Memory B cell (primary cell): ENCODE measurements at places on chromosomes 7 and 10.
A peak's percentile ranks its signal among the peaks of the same experiment; 100 is the strongest.

DNA sequence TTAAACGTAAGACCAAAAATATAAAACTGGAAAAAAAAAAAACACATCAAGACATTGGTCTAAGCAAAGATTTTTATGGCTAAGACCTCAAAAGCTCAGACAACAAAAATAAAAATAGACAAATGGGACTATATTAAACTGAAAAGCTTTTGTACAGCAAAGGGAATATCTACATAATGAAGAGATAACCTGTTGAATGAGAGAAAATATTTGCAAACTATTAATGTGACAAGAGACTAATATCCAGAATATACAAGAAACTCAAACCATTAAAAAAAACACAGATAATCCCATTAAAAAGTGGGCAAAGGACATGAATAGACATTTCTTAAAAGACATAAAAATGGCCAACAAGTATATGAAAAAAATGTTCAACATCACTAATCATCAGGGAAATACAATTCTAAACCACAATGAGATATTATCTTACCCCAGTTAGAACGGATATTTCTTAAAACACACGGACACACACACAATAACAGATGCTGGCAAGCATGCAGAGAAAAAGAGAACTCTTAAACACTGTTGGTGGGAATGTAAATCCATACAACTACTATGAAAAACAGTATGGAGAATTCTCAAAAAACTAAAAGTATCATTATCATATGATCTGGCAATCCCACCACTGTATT, 28.8 kb downstream of the CNOT4 start:
- no peak for DNase-seq

DNA sequence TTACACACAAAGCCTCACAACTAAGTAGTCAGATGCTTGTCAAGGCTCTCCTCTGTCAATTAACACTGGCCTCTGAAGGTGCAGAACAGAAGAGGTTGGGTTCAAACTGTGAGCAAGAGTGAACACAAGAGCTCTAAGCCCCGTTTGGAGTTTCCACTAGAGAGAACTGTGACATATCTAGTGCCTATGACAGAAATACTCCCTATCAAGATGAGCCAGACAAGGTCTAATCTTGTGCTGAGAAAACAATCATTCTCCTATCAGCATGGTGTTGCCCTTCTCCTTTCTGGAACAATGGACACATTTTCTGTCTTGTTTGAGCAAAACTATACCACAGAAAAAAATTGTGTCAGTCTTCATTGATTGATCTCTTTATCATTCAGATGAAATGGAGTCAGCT, 62.4 kb upstream of the CCDC71L start:
- DNase-seq = no peak

GRCh38 chr10:124002391-124003069, 90.9 kb downstream of the CHST15 start:
- no peak for DNase-seq

GRCh38 chr7:9945131-9945530, 1028.5 kb upstream of the PHF14 start:
- no peak for DNase-seq

DNA sequence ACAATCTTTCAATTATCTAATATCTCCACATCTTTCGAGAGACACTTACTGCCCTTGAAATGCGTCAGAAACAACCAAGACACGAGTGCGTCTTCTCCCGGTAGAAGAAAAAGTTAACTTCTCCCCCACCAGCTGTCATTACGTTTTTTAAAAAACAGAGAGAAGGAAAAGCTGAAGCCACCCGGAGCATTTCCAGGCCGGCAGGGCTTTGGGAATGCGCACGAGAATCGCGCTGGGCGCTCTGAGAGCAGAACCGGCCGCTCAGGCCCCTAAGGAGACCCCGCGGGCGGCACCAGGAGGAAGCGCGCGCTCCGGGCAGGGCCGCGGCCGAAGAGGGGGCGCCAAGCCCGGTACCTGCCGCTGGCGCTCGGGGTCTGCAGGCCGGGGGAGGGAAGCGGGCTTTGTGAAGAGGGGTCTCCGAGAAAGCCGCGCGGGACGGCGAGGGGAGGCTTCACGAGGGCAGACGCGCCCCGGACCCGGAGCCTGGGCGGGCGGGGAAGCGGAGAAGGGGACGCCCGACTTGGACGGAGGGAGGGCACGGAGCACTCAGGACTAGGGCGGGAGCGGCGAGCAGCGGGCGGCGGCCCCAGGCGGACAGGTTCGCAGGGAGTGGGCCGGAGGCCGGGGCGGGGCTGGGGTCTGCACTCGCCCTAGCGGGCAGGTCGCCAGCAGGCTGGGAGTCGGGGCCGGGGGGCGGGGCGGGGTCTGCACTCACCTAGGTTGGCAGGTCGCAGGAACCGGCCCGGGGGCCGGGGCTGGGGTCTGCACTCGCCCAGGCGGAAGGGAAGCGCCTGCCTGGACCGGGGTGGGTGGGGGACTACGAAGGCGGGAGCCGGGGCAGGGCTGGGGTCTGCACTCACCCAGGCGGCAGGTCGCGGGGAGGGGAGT, 932 bp downstream of the ESYT2 start:
- DNase-seq = peak; percentile 22

DNA sequence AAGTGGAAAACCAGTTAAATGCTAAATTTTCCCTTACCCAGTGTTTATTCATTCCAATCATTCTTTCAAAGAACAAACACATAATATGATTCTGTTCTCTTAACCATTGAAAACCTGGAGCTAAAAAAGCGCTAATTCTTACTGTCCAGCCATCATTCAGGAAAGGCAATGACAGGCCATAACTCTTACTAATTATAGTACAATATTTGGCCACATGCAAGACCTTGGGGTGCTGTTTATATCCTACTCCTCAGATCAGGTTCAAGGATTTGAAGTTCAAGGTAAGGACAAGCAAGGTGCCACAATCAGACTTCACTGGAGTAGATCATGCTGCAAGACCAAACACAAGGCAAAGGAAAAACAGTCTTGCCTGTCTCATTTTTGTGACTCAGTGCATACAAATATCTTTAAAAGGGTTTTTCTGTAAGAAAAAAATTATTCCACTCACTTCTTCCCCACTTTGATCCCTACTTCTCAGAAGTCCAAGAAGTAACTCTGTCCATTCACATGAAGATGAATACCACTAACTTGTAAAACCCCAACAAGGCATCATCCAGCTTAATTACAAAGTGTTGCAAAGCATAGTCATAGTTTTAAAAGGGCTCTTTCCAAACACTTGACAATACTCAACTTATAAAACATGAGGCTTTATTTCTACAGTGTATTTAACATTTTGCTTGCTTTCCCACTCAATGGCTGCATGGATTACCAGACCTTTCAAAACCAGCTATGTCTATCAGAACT, 153.0 kb downstream of the DOCK4 start:
- no peak for DNase-seq

DNA sequence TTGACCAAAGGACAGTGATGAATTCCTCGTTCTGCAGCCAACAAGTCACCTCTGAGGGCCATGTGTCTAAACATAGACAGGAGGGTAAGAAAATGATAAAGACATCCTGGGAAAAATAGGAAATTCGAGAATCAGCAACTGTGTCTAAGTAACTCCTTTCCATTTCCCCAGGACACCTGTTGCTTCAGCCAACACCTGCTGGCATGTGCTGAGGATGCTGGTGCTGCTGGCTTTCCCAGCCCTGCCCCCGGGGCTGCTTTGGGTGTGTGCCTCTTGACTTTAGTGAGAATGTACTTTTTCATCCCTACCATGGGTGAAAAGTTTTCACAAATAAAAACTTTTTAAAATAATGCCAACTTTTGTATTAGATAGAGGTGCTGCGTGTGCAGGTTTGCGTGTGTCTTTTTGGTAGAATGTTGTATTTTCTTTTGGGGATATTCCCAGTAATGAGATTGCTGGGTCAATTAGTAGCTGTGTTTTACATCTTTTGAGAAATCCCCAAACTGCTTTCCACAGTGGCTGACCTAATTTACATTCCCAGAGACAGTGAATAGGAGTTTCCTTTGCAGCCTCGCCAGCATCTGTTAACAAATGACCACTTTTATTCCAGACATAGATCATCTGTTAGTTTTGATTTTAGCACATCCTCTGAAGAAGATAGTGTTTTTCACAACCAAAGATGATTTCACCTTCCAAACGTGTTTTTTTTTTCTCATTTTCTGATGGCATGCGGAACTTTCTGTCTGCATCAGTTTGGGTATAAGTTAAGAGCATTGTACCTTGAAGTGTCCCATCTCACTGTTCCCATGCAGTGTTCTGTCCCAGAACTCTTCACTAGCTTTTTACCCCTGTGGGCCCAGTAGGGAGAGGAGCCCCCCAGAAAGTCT, 104.2 kb upstream of the ACBD5 start:
- no peak for DNase-seq

DNA sequence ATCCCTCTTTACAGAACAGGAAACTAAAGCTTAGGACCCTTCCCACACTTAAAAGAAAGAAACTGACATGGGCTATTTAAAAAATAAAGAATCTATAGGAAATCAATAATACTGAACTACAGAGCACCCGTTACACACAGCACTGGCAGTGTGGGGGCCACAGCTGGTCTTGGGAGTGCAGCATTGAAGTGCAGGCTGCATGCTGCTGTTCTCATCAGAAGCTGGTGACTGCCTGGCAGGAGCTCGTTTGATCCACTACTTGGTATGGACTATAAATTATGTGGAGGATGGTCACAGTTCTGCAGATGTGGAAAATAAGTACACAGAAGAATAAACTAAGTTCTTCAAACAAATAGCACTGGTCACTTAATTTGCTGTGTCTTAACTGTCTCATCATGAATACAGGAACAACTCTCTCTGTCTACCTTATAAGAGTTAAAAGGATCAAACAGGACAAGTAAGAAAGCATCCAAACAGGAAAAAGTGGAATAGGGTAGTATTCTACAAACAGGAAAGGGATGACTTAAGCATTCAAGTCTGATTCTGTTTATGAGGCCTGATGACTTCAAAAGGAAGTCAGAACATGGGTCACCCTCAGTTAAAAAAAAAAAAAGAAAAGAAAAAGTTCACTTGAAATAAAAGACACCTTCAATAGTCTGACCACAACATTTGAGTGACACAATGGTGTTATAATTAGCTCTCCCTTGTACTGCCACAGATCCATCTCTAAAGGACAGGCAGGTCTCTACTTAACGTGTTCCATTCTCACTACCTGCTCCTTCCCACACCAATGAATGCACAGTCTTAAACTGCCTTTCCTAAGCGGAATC, 21.0 kb downstream of the DOCK4 start:
- no peak for DNase-seq

GRCh38 chr7:123351516-123352505, 152.0 kb upstream of the SLC13A1 start:
- DNase-seq = no peak

- DNase-seq = peak; percentile 52
These were observed 2.8 kb upstream of the LZTS2 start for GRCh38 chr10:100996678-100997359.

- DNase-seq = no peak
These were observed 133.4 kb downstream of the FZD1 start for GRCh38 chr7:91397612-91398011.

- no peak for DNase-seq
These were observed 37.6 kb downstream of the ANK3 start for GRCh38 chr10:60352105-60352504.

GRCh38 chr7:79453558-79454360, at the start of gene MAGI2:
Gene MAGI2 (minus strand): TSS chr7:79453667. CDS start chr7:79453320, 347 bp downstream.
- DNase-seq = no peak

- no peak for DNase-seq
These were observed 1.4 kb upstream of the SLC25A28 start for GRCh38 chr10:99621454-99622251.

DNA sequence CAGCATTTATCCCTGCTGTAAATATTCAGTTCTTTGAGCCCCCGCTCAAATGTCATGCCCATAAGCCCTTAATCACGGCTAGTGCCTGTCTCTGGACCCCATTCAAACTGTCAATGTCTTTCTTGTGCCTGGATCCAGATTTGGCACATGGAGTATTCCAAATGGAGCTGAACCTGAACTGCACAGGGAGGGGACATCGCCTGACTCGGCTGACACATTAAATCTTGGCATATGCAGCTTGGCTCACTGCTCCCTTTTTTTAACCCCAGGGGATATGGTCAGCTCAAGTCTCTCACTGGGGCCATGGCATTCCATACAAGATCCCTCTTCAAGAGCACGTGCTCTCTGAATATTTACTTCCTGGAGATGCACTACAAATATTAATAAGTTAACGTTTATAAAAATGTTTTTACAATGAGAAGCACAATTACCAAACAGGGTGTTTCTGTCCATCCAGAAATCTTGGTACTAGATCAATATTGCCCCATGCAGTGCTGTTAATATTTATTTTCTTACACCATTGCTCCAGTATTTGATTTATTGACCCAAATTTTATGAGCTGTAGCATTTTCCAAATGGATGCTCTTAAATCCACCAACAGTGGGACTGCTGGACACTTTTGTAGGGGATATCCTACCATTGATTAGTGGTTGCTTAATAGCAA, 57.4 kb downstream of the FGFR2 start:
- no peak for DNase-seq

GRCh38 chr10:1301143-1301542, 245.0 kb downstream of the WDR37 start:
- no peak for DNase-seq

DNA sequence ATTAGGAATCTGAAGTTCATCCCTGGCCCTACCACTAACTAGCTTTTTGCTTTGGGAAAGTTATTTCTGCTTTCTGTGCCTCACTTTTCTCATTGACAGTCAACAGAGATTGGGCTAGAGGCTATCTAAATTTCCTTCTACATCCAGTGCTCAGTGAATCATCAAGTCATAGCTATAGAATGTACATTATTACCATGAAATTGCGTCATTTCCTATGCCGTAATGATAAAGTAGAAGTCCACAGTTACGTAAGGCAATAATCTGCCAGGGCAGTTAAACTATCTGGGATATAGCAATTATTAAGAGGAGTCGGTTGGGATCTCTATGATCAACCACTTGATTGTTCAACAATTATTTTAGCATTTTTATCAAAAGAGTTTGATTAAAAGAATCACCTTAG, 64.4 kb downstream of the ITGB8 start:
- DNase-seq = no peak

GRCh38 chr7:79734181-79734580, 280.7 kb upstream of the MAGI2 start:
- DNase-seq = no peak
